ENCODE measurements at places on chromosomes 12 and 14.

GRCh38 chr14:92687681-92688433, 60.6 kb downstream of the LGMN start:
- no peak for DNase-seq

DNA sequence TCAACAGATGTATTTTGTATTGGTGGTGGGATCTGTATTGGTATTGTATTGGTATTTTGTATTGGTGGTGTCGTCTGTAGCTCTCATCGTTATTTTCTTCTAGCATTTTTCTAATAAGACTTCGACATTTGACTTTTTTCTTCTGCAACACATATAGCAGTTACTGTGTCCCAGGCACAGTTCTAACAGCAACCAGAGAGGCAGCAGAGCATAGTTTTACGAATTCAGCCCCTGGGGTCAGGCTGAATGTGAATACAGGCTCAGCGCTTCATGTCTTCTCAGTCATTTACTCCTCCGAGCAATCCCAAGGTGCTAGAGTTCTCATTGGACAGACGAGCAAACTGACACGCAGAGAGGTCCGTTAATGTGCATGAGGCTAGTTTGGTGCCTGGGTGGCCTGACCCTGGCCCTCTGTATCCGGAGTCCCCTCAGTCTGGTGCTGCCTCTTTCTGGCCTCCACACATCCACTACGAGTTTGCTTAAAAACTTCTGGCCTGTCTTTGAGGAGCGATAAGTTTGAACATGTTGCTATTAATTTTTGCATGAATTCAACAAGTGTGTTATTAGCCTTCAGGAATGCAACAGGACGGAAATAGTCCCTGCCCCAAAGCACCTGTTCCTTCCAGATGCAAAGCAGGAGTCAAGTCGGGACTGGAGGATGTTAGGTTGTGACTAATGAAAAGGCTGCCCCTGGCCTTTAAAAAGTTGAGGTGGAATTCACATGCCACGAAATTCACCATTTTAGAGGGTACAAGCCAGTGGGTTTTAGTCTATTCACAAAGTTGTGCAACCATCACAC, 87.0 kb downstream of the GLT1D1 start:
- no peak for DNase-seq

GRCh38 chr12:49415521-49415970, 48.3 kb downstream of the SPATS2 start:
- DNase-seq, result no peak

GRCh38 chr12:71999795-72000194, 61.1 kb downstream of the TPH2 start:
- no peak for DNase-seq

Data from GOT3 (cell line).